ENCODE measurements at places on chromosomes 7 and 10.
A peak's percentile ranks its signal among the peaks of the same experiment; 100 is the strongest.

GRCh38 chr7:6182993-6183392, 89.4 kb downstream of the CYTH3 start:
- no peak for DNase-seq

DNA sequence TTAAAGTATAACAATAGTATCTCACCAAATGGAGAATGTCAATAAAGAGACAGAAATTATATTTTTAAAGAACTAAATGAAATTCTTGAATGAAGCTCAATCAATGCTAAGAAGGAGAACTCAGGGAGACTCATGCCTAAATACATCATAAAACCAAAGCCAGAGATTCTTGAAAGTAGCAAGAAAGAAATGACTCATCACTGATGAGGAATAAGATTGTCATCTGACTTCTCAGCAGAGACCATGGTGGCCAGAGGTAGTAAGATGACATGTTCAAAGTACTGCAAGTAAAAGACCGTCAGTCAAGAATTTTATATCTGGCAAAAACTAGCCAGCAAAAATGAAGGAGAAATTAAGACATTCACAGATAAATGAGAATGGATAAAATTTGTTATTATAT, 399.0 kb downstream of the GRID1 start:
- DNase-seq: no peak

- DNase-seq: no peak
Measured at GRCh38 chr7:67619175-67619574, 622.5 kb downstream of the TYW1 start.

GRCh38 chr10:1240341-1240775, 184.2 kb downstream of the WDR37 start:
- no peak for DNase-seq

DNA sequence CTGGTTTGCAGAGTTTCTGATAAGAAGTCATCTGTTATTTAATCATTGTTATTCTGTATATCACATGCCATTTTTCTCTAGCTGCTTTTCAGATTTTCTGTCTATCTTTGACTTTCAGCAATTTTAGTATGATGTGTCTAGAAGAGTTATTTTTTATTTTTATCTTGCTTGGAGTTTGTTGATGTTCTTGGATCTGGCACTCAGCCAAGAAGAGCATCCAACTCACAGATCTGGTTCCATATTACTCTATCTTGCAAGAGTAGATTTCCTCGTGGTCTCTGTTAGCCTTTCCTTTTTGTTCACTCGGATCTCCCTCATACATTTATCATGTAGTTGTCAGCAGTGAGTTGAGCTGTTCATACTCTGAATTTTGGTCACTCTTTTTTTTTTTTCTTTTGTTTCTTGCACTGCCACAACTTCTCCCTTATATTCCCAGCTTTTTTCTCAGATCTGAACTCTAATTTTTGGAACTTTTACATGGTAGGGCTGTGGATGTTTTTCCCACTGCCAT, 54.8 kb upstream of the CALCR start:
- no peak for DNase-seq

- no peak for DNase-seq
Measured at GRCh38 chr10:61071580-61071979, 127.6 kb upstream of the RHOBTB1 start.

DNA sequence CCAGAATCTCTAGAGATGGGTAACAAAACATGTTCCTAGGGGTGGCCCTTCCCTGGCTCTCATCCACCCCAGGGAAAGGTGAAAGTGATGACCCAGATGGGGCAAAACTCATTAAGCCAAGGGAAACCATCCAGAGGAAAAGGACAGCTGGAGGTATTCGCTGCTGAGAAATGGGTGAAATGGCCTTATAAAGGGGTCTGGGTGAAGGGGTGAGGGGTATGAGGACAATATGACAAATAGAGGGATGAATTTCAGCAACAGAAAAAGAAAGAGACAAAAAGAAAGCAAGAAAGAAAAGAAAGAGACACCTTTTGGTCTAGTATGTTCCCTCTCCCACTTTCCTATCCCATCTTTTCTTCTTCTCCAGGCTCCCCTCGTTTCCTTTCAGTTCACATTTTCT, 26.6 kb downstream of the ARHGAP21 start:
- DNase-seq: no peak

DNA sequence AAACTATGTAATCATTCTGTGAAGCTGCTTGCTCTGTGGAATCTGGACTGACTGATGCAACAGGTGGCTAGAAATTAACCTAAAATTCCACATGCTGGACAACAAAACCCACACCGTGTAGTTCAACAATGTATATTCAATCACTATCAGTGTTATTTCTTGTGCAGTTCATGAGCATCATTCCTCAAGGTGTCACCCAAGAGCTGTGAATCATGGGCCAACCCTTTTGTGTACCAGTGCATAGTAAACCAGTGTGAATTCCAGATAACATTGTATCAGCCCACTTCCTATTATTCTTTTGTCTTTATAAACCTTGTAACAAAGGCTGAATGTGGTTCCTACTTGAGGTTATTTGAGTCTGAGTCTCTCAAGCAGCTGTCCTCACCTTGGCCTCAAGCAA, 905.2 kb upstream of the ZNF722 start:
- no peak for DNase-seq

GRCh38 chr10:131912620-131913019, 11.8 kb downstream of the PPP2R2D start:
- no peak for DNase-seq

GRCh38 chr7:55130395-55131141, 111.8 kb downstream of the EGFR start:
- DNase-seq: peak; percentile 97

DNA sequence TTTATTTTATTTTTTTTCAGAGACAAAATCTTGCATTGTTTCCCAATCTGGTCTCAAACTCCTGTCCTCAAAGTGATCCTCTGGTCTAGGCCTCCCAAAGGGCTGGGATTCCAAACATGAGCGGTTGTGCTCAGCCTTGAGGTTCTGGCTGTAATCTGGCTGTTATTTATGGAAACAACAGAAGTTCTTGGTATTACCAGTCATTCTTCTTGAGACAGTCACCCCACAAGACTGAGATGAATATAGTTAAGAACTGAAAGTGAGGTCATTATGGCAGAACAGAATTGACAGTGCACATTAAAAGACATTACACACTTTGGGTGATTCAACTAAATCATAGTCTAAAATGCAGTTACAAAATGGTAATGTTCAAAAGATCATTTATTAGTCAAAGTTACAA, 719.5 kb downstream of the ZWINT start:
- no peak for DNase-seq

- DNase-seq: no peak
Measured at GRCh38 chr7:115094163-115094562, 172.3 kb downstream of the MDFIC start.

GRCh38 chr10:88793712-88794299, 8.7 kb upstream of the LIPM start:
- DNase-seq: peak; percentile 59

DNA sequence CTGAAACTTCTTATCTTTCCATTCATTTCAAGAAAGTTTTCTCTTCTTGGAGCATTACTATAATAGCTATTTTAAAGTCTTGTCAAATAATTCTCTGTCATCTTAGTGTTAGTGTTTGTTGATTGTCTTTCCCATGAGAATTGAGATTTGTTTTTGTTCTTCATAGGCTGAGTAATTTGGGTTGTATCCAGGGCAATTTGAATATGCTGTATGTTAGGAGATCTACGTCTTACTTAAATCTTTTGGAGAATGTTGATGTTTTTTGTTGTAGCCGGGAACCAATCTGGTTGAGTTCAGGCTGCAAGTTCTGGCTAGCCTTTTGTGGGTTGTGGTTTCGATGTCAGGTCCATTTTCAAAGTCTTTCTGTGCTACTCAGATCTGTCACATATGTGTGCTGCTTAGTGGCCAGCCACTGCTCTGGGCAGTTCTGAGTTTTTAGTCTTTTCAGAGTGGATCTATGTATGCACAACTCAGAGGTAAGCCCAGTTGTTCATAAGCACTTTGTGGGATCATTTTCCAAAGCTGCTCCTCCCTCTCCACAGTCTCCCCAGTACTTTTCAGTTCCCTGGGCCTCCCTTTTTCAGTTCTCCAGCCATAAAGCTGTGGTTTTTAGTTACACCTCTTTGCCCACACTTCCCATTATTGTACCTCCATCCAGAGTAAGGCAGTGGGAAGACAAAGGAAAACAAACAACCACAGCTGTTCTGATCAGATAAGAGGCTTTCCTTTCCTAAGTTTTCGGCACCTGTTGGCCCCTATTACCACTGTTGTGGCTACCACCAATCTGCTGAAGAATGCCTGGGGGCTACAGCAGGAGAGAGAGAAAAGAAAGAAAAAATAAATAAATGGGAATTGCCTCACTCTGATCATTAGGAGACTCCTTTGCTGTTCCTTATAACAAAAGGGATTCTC, 4.7 kb upstream of the CCNJ start:
- DNase-seq: no peak

DNA sequence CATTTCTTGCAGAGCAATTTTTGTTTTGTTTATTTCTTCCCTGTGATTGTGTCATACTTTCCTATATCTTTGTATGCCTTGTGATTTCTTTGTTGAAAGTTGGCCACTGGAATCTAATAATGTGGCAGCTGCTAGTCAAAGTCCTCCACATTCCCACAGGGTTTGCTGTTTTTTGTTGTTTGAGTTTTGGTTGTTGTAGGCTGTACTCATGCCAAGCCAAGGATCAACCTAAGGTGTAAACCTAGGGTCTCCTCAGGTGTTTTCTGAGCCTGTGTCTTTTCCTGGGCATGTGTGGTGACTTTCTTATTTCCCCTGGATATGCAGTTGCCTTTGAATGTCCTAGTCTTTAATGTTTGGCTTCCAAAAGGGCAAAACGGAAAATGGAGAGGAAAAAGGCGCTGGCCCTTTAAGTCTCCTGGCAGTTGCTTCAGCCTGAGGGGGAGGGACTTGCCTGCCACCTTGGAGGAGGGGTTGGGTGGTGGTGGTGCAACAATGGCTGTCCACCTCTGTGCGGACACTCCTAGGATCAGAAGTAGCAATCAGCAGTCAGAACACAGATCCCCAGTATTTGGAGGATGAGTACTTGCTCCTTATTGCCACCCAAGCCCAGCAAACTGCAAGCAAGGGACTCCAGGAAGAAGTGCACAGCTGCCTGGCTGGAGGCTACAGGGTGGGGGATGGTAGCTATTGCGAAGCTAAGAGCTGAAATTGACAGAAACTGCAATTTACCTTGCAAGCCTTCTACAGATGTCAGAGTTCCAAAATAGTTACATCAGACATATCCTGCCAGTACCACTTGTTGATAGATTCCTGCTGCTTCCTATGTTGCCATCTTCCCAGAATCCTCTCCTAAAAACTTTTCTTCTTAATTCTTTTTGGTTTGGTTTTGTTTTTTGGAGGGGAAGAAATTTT, 5.6 kb upstream of the ZNF518A start:
- DNase-seq: peak; percentile 36

- no peak for DNase-seq
Measured at GRCh38 chr7:138750473-138750872, 47.3 kb upstream of the TMEM213 start.

DNA sequence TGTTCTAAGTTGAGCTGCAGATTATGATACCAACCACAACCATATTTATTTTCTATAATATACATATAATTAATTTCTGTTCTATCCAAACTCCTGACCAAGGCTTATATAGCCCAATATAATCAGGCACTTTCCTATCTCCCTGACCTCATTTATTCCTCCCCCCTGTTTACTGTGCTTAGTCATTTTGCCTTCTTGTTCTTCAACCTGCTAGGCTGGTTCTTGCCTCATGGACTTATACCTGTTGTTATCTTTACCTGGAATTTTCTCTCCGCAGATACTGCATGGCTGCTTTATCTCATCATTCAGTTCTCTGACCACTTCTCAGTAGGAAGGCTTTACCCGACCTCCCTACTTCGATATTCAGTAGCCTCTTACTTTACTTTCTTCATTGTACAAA, 24.9 kb upstream of the FAM3C start:
- DNase-seq: no peak

GRCh38 chr7:1925973-1926907, 256.2 kb downstream of the ELFN1 start:
- no peak for DNase-seq

- DNase-seq: peak; percentile 93
Measured at GRCh38 chr10:109205929-109206585, 717.3 kb downstream of the XPNPEP1 start.

DNA sequence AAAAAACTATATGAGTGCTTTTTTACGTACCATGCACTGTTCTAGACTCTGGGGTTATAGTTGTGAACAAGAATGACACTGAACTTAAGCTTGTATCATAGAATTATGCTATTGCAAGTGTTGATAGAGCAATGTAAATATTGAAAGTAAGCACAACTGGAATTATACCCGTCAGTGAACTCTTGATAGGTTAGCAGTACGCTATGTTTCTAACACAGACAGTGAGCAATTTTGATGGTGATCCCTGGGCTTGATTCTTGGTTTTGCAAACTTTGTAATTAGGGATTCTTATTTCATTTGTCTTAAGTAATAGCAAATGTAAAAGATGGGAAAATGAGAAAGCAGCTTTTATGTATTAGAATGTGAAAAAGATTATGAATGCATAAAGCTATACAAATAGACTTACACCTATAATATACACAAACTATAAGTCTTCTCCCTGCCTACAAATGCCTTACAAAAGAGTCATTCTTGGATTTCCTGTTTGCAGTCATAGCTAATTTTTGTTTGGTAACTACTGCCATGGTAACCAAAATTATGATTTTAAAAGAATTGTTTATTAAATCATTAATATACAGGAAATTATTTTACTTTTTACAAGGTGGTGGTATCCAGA, 6.7 kb downstream of the TES start:
- DNase-seq: peak; percentile 61

DNA sequence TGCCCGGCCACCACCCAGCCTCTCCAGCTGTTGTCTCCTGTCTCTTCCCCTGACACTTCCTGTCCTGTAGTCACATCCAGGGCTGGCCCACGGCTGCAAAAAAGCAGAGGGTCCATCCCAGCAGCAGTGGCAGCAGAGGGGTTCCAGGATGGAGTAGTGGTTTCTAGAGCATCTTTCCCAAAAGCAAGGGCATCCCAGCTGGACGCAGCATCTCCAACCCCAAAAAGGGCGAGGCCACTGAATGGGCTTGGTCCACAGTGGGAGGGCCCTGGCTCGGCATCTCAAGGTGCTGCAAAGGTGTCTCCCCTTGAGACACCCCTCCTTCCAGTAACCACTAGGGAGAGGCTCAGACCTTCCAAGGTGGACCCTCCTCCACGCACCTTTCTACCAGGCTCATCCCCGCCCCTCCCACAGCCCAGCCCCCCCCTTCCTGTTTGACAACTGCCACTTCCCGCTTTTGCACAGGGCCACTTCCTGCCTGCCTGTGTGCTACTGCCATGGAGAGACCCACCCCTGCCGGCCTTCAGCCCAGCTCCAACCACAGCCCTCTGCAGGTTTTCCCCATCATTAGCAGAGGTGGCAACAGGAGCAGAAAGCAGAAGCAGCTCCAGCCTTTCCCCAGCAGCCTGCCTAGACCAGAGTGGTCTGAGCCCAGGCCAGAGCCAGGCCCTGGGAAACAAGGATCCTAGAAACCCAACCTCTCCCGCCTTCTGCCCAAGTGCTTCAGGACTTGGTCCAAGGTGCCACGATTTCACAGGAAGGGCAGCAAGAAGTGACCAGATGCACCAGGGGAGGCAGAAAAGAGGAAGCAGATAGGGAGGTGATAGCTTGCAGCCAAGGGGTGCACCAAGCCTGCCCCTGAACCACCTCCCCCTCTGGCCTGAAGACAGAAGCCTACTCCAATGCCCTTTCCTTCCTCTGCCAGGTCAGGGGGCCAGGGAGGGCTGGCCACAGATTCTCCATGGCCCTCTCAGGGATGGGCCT, 8.6 kb downstream of the CAMK2G start:
- DNase-seq: no peak

Data from IMR-90 (cell line).